ENCODE measurements at places on chromosomes 6 and 20.

GRCh38 chr6:6315660-6316059 lies 4.8 kb downstream of the F13A1 start:
- DNase-seq, result peak; percentile 60

DNA sequence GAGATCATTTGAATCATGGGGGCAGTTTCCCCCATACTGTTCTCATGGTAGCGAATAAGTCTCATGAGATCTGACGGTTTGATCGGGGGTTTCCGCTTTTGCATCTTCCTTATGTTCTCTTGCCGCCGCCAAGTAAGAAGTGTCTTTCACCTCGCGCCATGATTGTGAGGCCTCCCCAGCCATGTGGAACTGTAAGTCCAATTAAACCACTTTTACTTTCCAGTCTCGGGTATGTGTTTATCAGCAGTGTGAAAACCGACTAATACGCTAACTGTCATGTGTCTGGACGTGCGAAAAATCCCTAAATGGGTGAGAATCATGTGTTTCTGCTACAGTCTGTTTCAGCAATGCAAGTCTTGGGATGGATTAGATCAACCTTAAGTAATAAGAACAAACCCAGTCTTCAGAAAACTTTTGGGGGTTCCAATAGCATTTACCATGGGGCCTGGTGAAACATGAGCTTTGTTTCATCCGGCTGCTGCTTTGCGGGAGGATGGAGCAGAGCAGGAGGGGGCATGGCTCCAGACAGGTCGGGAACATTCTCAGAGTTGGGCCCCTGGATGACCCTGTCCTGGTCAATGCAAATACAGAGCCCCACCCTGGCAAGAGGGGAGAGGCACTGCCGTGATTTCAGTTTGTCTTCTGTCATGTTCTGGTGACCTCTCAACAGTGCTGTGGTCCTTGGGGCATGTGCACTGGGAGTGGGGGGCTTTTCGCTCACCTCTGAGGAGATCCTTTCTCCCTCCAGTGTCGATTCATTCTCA lies 41.5 kb downstream of the CTCFL start:
- DNase-seq, result no peak

GRCh38 chr6:76697585-76697984 lies 625.1 kb upstream of the IMPG1 start:
- DNase-seq, result no peak

DNA sequence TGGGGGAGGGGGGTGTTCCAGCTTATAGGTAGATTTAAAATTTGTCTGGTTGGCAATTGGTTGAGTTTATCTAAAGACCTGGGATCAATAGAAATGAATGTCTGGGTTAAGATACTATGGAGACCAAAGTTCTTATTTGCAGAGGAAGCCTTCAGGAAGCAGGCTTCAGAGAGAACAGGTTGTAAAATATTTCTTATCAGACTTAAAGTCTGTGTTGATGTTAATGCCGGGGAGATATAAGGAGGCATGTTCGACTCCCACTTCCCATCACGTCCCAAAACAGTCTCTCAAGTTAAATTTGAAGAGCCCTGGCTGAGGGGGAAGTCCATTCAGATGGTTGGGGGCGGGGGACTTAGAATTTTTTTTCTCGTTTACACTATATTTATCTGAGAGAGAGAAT lies 12.3 kb upstream of the BLCAP start:
- DNase-seq, result no peak

GRCh38 chr6:24064832-24065231 lies 61.2 kb upstream of the NRSN1 start:
- DNase-seq, result no peak

GRCh38 chr20:19824861-19825260 lies 66.8 kb downstream of the RIN2 start:
- DNase-seq, result no peak

- DNase-seq, result no peak
These were observed 68.8 kb downstream of the CYB5R4 start for GRCh38 chr6:83928286-83928685.

DNA sequence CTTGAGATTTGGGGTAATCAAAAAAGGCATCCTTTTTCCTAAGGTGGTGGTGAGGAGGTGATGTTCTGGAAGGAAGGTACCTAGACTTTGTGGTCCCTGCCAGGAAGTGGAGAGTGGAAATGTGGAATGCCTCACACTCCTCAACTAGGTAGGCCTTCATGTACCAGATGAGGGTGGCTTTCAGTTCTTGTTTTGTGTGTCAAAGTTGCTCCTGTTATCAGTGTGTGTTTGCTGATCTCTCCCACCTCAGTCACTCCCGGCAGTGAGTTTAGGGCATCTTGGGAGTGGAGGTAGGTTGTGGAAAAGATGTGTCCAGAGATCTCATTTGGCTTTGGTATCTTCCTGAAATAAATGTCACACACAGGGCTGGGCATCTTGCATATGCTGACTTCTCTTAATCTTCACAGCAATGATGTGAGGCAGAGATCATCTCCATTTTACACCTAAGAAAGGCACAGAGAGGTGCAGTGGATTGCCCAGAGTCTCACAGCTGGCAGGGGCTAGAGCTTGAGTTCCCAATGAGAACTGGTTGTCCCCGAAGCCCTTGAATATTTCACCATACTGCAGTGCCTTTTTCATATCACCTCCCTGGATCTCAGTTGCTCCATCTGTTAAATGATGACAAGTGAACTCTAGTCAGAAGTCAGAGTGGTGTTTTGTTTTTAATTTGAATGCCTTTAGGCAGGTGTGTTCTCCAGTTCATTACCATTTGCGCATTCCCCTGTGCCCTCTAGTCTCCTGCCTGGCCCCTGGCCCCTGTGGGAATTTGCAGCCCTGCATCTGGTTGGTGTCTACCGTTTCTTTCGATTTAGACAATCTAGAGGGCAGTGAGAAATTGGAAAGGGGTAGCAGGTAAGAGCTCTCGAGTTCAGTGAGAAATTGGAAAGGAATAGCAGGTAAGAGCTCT lies 2.9 kb downstream of the PKIG start:
- DNase-seq, result no peak

DNA sequence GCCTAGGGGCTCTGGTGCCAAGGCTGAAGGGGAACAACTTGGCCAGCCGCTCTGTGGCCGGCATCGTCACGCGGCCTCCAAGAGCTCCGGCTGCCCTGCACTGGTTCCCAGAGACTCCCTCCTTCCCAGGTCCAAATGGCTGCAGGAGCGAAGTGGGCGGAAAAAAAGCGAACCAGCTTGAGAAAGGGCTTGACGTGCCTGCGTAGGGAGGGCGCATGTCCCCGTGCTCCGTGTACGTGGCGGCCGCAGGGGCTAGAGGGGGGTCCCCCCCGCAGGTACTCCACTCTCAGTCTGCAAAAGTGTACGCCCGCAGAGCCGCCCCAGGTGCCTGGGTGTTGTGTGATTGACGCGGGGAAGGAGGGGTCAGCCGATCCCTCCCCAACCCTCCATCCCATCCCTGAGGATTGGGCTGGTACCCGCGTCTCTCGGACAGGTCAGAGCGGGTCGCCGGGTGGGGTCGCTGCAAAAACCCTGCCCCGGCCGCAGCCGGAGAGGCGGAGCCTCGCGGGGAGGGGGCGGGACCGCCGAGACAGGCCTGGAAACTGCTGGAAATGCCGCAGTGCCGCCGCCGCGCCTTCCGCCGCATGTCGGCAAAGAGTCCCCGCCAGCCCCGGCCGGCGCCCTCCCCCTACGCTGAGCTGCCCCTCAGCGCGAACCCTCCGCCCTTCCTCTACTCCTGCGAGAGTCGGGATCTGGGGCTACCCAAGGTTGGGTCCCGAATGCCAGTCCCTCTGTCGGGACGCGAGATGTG lies 814 bp upstream of the HSP90AB1 start:
- peak; percentile 85 for DNase-seq

DNA sequence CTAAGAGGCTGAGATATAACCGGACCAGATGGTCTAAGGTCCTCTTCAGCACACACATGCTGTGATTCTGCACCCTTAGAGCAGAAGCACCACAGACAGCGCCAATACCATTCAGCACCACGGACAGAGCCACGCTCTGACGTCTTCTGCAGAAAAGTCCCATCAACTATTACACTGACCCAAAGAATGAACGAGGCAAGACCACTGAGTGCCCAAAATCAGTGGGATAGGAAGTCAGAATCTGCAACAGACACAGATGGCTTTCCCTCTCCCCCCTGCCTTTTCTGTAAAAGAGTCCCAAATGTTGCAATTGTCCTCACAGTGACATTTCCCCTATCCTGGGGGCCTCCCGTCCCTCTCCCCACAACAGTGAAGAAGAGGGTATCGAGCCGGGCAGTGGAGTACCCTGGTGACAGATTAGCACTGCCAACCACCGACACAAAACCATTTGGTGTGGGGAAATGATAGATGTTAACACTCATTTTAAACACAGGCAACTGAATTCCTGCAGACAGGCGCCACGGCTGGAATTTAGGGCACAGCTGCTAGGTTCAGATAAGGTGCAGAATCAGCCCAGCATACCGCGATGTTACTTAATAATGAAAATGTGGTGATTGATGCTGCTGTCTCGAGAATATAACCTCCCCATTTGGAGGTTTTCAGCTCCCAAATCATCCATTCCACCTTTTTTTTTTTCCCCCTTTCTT lies 66.6 kb upstream of the CTNNBL1 start:
- DNase-seq, result peak; percentile 85

DNA sequence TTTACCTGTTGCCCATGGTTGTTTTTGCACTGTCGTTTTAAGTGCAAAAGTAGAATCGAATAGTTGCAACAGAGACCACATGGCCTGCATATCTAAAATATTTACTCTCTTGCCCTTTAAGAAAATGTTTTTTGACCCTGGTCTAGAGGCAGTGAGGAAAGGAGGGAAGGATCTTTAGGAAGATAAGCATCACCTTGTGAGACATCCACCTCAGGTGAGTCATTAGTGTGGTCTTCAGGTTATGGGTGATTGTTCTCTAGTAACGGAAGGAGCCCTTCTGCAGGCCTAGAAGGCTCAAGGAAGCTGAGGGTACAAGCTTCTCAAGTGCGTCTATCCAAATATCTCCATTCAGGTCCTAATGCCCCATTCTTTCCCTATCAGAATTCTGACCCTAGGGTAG lies 6.6 kb upstream of the RAB44 start:
- no peak for DNase-seq

GRCh38 chr20:51449498-51450220 lies 92.9 kb downstream of the NFATC2 start:
- DNase-seq, result no peak

- DNase-seq, result no peak
These were observed 22.9 kb downstream of the SYTL3 start for GRCh38 chr6:158672726-158673125.

GRCh38 chr6:161265554-161265953 lies 8.3 kb downstream of the AGPAT4 start:
- no peak for DNase-seq

GRCh38 chr6:31837369-31838113 lies 10.0 kb downstream of the HSPA1B start:
- no peak for DNase-seq

DNA sequence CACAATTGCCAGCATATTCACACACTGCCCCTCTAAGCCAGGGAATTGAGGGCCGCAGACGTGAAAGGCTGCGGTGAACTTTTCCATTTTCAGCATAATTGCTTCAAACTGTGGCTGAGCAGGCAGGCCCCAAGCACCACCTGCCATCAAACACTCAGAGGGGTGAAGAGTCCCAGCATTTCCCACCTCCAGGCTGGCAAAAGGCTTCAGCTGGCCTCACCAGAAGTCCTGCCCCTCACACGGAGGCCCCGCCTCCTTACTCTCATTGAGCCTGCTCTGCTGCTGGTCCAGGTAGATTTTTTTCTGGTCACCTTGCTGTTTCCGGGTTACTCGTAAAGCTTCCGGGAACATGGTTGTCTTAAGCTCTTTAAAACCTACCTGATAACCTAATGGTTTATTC lies 52.0 kb upstream of the PRELID3B start:
- no peak for DNase-seq

GRCh38 chr20:53578492-53579222 lies 15.0 kb downstream of the ZNF217 start:
- DNase-seq, result peak; percentile 53
